ENCODE measurements at places on chromosomes 1 and 21. TPM values are rescaled to one million over a fixed set of nuclear protein-coding genes. Genes with fewer than 3 reads are reported as not detected.

GRCh38 chr1:83060221-83060620, 938.7 kb downstream of the TTLL7 start:
- DNase-seq, result no peak

ACTL8 gene
- not detected for total RNA-seq

DNA sequence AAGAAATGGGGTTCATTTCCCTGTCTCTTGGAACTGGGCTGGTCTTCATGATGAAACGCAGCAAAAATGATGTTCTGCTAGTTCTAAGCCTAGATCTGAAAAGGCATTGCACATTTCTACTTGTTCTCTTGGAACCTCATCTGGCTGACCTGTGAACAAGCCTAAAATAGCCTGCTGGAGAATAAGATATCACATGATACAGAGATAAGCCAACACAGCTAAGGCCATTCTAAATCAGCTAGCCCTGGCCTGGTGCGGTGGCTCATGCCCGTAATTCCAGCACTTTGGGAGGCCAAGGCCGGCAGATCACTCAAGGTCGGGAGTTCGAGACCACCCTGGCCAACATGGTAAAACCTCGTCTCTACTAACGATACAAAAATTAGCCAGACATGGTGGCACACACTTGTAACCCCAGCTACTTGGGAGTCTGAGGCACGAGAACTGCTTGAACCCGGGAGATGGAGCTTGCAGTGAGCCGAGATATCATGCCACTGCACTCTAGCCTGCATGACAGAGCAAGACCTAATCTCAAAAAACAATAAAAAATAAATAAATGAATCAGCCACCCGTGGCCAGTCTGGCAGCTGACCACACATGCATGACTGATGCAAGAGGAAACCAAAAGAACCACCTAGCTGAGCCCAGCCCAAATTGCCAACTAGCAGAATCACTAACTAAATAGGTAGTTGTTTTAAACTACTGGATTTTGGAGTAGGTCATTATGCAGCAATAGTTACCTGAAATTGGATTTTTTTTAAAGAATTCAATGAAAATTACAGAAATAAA, 18.0 kb downstream of the CD244 start:
- DNase-seq, result no peak

DNA sequence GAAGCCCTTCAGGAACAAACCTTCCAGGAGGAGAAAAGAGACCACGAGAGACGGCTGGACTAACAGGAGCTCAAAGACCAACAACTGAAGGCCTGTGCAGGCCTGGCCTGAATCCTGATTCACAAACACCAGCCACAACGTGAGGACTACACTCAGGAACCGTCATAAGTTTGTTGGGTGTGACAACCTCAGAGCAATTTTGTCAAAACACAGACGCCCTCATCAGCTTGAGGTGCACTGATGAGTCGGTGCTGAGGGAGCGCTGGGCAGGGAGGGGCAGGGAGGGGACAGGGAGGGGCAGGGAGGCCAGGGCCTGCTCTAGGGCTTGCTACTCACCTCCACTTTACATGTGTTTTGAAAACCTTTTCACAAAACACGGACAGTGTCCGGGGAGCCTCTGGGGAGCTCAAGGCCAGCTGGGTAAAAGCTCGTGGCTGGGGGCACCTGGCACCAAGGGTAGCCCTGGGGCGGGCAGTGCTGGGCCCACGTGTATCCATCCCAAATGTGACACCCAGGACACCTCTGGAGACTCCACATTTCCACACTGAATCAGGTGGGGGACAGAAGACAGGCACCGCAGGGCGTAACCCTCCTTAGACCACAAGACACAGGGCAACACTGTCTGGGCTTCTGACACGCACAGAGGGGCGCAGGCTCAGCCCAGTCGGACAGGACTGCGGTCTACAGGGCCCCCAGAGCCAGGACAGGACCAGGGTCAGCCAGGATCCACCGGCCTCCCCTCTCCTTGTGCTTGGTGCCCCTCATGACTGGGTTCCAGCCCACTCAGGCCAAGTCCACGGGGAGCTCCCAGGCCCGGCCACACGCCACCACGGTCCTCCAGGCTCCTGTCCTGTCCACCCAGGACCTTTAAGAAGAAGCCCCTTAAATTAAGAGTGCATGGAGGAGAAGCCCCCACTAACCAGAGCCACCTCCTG, 16.5 kb downstream of the LSS start:
- DNase-seq, result no peak

LRRC38 gene
- not detected for total RNA-seq

- no peak for DNase-seq
Observed at GRCh38 chr1:102546251-102546650, 549.5 kb upstream of the OLFM3 start.

RAVER2 gene
- 7.3 TPM for total RNA-seq

DNA sequence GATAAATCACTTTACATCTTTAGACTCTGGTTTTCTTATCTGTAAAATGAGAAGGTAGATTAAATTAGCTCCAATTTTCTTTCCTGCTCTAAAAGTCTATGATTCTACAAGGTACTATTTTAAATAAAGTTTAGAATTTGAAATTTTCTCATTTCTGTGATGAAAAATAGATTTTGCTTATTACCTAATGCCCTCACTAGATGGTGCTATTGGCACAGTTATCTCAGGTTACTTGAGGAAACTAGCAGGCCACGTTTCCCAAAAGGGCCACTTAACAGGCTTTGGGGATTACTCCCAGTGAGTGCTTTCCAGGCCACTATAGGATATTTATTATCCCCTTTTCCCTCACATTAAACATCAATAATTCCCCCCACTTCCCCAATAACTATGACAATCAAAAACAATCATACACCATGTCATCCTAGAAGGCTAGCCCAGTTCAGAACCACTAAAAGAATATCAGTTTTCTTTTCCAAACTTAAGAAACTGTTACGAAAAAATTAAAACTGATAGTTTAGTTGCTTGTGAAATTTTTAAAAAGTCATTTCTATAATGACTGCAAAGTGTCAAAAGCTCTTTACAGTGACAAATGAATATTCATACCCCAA, 30.6 kb downstream of the OMA1 start:
- no peak for DNase-seq

- DNase-seq, result no peak
Observed at GRCh38 chr1:77857552-77857951, 30.9 kb upstream of the NEXN start.

GRCh38 chr1:23530747-23531561, at the start of gene E2F2:
Gene E2F2, minus strand, starts transcription at chr1:23531233. Its CDS starts 440 bp downstream, at chr1:23530793.
- DNase-seq, result peak; percentile 91

C4BPA gene
- total RNA-seq, result 272 TPM

CGN gene
- 223 TPM for total RNA-seq

DNA sequence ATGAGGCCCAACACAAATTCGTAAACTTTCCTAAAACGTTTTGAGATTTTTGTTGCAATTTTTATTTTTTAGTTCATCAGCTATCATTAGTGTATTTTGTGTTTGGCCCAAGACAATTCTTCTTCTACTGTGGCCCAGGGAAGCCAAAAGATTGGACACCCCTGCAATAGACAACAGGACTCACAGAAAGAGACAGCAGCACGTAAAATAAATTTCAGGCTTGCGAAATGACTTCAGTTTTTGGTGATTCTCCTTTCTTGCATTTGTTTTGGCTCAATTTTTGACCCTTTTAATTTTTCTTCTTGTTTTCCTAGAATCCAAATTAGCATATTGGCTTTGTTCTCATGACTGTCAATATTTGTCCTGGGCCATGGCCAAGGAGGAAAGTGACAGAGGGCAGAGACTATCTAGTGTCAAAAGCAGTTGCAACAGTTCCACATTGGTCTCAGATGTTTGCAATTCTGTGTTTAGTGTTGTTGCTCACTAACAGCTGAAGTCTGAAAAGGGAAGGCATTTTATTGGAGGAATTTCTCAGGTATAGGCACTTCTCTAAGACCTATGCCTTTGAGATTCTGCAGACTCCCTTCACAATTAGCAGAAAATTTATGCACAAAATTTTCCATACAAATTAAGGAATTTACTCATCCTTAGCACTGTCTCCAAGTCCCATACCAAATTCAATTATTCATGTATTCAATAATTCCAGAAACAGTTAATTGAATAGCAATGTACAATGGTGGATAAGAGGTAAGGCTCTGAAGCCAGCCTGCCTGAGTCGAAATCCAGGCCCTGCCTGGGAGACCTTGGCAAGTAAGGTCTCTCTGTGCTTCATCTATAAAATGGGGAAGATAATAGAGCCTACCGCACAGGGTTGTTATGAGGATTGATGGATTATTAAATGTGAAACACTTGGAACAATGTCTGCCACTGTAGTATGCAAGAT, 160.9 kb upstream of the IVNS1ABP start:
- no peak for DNase-seq

DNA sequence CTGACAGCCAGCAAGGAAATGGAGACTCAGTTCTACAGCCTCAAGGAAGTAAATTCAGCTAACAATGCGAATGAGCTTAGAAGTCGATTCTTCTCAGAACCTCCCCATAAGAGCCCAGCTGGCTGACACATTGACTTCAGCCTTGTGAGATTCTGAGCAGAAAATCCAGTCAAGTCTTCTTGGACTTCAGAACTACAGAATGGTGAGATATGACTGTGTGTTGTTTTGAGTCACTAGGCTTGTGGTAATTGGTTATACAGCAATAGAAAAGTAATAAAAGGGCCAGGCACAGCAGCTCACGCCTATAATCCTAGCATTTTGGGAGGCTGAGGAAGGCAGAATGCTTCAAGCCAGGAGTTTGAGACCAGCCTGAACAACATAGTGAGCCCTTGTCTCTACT, 161.8 kb upstream of the IVNS1ABP start:
- no peak for DNase-seq

LCE1E gene
- total RNA-seq, result not detected

KCNJ9 gene
- total RNA-seq, result not detected

- no peak for DNase-seq
Observed at GRCh38 chr1:232300466-232300865, 329.5 kb downstream of the SIPA1L2 start.

GRCh38 chr1:49630156-49630555, 393.6 kb downstream of the AGBL4 start:
- DNase-seq, result no peak

GRCh38 chr1:53500204-53501064, 41.2 kb downstream of the DMRTB1 start:
- DNase-seq, result no peak

- DNase-seq, result peak; percentile 5
Observed at GRCh38 chr1:105632342-105633196, 1423.9 kb upstream of the PRMT6 start.

- DNase-seq, result peak; percentile 70
Observed at GRCh38 chr21:41878831-41879189, 334 bp downstream of the PRDM15 start.

- peak; percentile 82 for DNase-seq
Observed at GRCh38 chr1:8364528-8365442, 46.9 kb downstream of the SLC45A1 start.

DNA sequence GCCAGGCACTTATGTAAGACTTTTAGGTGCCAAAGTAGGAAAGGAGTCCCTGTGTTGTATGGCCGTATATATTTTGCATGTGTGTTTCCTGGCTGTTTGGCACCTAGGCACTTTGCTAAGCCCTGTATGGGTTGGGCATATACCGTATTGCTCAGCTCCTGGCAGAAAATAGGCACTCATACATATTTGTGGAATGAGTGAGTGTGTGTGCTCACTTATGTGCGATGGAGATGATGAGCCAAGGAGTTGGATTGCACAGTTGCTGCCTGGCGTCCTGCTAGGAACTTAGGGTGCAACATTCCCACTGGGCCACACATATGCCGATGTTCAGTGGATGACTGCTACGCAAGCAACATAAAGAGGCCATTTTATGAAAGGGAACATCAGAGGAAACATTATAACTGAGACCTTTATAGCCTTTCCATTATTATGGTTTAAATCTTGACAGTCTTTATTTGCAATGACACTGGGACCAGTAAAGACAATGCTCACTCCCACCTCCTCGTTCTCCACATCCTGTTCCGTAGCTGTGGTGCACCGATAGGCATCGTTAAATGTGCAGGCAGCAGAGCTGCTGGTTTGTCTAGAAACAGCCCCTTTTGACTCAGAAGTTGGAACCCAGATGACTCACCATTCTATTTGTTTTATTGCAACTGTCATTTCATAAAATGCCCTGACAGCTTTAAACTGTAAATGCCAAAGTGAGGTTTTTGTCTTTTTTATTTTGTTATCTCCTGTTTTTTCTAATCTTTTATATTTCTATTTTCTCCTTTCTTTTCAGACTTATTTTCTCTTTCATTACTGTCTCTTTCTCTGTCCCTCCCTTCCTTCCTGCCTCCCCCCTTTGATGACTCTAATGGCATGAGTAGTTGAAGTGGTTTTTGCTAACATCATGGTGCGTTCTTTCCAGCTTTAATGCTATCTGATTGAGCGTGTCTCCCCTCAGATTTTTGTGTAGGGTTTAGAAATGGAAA, 36.1 kb downstream of the PEX14 start:
- no peak for DNase-seq

- DNase-seq, result no peak
Observed at GRCh38 chr1:5647234-5647633, 345.0 kb downstream of the NPHP4 start.

DNA sequence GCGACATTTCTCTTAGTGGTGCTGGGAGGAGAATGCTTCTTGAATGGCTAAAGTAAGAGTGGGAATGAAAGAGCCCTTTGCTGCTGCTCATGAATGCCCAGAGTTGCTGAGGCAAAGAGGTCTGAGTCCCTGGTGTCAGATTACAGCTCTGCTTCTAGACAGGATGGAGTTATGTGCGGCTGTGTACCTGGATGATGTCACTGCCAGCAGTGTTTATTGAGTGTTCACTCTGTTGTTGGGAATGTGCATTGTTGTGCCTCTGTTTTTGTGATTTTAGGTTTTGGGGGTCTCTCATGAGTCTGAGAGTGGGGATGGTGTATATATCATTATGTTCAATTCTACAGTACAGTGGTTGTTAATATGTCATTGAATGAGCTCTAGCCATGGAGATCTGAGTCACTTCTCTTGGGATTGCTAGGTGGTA, 2.7 kb downstream of the CDC14A start:
- no peak for DNase-seq
